ENCODE measurements at places on chromosomes 1 and 21. TPM values are rescaled to one million over a fixed set of nuclear protein-coding genes. Genes with fewer than 3 reads are reported as not detected.

OPTC gene
- not detected for total RNA-seq

DNA sequence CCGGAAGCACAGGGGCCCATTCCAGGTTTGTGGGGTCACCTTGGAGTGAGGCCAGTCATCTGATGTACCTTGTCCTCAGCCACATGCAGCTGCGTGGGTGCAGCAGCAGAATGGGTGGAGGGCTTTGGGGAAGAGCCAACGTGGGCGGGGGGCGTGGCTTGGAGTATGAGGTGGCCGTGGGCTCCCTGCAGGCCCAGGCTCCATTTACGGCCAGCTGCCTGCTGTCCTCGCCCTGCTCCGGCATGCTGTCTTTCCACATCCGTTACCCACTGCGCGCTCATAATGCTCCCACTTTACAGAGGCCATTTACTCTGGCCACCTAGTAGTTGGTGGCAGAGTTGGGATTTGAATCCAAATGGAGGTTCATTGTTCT is 27.8 kb upstream of the TINAGL1 start:
- DNase-seq, result peak; percentile 70

- peak; percentile 58 for DNase-seq
Observed at GRCh38 chr1:154501423-154502065, 475 bp upstream of the TDRD10 start.

GRCh38 chr1:86445919-86446318 is 21.9 kb downstream of the CLCA2 start:
- no peak for DNase-seq

- peak; percentile 63 for DNase-seq
Observed at GRCh38 chr21:38272215-38272614, 15.4 kb downstream of the KCNJ15 start.

DNA sequence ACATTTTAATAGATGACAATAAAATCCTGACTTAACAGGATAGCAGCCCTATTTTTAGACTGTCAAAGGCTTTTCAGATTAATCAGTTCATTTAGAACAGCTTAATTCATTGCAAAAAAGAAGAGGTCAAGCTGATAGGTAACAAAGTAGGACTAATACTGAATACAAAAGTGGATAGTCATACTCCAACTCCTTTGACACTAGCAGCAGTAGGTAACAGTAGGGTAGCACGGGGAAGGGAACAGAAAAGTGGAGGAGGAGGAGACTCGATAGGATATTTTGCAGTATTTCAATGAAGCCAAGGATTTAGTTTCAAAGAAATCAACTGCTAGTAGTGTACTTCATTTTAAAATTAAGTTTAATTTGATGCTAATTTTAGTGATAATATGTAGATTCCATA is 51.1 kb downstream of the USP1 start:
- DNase-seq, result no peak

- no peak for DNase-seq
Observed at GRCh38 chr1:93033785-93034184, 45.3 kb upstream of the MTF2 start.

DNA sequence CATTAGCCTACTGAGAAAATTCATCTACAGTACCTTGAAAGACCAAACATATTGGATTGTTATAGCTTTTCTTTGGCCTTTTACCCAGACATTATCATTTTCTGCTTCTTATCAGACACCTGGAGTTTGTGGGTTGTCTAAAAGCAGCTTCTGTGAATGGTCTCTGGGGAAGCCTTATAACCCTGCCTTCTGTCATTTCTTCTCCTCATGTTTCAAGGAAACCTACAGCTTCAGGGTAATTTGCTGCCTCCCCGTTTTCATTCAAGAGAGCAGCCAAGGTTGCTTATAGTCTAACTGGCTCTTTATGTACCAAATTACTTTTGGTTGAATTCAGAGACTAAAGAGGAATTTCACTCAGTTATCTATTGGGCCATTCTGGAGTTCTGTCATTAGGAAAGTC is 288.3 kb upstream of the SGIP1 start:
- DNase-seq, result no peak

- DNase-seq, result no peak
Observed at GRCh38 chr1:111512132-111512889, 8.9 kb upstream of the ADORA3 start.

APH1A gene
- total RNA-seq, result 76.5 TPM

GRCh38 chr1:201212461-201213055 is 21.9 kb downstream of the IGFN1 start:
- DNase-seq, result no peak

DNA sequence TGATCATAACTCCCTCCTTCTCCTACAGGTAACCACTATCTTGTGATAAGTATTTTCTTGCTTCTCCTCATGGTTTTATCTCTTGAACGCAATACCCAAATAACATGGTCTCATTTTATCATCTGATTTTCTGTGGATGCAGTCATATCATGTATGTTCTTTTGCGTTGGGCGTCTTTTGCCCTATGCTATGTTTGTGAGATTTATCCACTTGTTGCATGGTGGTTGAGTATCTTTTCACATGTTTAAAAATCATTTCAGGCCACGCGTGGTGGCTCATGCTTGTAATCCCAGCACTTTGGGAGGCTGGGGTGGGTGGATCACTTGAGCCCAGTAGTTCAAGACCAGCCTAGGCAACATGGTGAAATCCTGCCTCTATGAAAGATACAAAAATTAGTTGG is 15.6 kb downstream of the PADI3 start:
- DNase-seq, result no peak

GRCh38 chr1:53141487-53142055 is 867 bp downstream of the SLC1A7 start:
- peak; percentile 48 for DNase-seq

DNA sequence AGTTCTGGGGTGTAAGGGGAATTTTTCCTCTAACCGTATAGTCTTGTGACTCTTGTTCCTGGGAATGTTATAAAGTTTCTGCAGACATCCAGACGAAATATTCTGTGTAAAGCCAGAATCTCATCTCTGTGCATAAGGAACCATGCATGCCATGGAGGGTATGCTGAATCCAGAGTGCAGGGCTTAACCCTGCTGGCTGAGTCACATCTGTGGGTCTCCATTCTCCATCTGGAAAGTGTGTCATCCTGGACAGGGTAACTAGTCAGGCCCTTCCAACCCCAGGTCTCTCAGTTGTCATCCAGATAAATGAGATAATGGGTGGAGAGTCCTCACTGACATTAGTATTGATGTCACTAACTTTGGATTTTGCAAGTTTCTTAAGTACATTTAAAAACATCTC is 48.8 kb downstream of the ATP5PO start:
- no peak for DNase-seq

- DNase-seq, result no peak
Observed at GRCh38 chr1:57158604-57158998, 192.8 kb upstream of the C8B start.

DNA sequence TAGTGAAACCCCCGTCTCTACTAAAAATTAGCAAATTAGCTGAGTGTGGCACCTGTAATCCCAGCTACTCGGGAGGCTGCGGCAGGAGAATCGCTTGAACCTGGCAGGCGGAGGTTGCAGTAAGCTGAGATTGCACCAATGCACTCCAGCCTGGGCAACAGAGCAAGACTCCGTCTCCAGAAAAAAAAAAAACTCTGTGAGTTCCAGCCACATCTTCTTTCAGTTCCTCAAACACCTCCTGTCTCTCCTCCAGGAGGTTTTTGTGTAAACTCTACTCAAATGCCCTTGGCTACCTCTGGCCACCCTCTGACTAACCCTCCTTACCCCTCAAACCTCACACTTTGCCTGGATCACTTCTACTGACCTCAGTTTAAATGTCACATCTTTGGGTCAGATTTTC is 38.1 kb downstream of the RCSD1 start:
- no peak for DNase-seq

DNA sequence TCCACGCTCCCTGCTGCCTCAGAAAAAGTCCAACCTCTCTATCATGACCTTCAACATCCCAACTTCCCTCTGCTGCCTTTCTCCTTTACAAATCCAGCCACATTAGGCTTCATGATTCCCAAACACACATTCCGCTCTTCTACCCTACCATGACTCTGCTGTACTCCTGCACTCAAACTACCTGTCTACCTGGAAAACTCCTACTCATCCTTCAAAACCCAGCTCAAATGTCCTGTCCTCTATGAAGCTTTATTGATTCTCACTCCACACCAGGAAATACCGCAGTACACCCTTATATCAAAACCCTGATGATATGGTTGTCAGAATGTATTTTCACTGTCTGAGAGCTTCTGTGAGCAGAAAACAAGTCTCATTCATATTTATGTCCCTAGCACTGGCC is 8.9 kb downstream of the ARHGEF19 start:
- no peak for DNase-seq

DNA sequence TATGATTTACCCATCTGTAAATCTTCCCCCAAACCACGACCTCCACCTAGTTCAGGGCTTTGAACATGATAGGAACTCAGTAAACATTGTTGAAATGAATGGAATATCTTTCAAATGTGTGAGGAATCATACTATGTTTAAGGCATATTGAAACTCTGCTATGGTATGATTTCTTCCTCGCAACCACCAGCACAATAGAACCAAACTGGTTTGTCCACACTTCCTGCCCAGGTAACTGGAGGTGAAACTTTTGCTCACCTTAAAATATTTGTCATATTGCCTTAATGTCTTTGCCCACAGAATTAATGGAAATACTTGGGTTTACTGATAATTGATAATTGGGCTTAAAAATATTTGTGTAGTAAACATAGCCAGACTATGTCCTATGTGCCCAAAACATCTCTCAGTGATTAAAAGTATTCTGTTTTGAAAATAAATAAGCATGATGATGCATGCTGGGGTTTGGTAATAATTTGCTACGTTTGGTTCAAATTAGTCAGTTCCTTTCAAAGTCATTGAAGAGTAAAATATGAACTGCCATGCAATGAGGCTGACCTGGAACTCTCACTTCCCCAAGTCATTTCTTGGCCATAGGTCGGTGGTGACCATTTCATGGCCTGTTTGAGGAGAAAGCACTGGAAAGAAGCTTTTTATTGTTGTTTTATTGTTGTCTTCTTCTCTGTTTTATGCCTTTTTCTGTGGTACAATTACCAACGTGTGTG is 73.3 kb downstream of the TNFSF18 start:
- DNase-seq, result no peak

- no peak for DNase-seq
Observed at GRCh38 chr1:41712081-41712480, 206.6 kb downstream of the HIVEP3 start.

DNA sequence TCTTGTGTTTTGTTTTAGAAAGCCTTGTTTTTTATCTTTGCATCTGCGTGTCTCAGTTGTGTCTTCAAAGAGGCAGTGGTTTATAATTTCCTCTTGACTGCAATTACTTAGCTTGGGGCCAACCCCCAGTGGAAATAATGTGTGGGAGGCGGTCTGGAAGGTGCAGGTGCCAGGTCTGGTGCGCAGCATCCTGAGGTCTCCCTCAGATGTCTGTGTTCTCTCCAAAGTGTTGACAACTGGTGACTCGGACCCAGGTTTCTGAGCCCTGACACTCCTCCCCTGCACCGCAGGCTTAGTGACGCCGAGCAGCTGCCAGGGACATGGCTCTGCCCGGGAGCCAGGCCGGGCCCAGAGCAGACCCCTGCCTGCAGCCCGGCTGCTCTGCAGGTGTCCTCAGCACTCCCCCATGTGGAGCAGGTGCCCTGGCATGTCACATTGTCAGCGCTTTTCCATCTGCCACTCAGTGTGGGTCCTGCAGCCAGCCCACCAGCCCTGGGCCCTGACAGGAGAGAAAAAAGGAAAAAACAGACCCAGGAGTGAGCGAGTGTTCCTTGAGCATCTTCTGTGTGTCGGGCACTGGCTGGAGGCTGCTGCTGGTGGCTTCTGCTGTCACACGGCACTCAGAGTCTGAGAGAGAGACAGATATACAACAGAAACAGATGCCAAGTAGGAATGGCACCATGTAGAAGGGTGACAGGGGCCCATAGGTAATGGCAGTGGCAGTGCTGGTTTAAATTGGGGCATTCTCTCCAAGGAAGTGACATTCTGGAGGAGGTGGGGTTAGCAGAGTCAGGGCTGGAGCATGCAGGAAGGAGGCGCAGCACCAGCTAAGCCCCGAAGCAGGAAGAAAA is 24.8 kb upstream of the SELENON start:
- no peak for DNase-seq

GRCh38 chr1:166127003-166127402 is 39.8 kb downstream of the FAM78B start:
- DNase-seq, result no peak

GRCh38 chr1:233671286-233671685 is 57.4 kb downstream of the KCNK1 start:
- no peak for DNase-seq

GRCh38 chr1:241985787-241986186 is 13.1 kb downstream of the MAP1LC3C start:
- DNase-seq, result no peak

GRCh38 chr1:67687649-67688048 is 2.6 kb downstream of the GADD45A start:
- no peak for DNase-seq

GRCh38 chr1:20178634-20179370 is 7.1 kb upstream of the UBXN10 start:
- DNase-seq, result no peak

GRCh38 chr1:44103270-44104131 is 15.1 kb upstream of the KLF17 start:
- peak; percentile 61 for DNase-seq

- no peak for DNase-seq
Observed at GRCh38 chr21:25428537-25428936, 178.7 kb downstream of the MRPL39 start.

KRTAP10-3 gene
- not detected for total RNA-seq

FCRL5 gene
- 9.8 TPM for total RNA-seq

- DNase-seq, result no peak
Observed at GRCh38 chr1:50665413-50665812, 242.2 kb upstream of the DMRTA2 start.

DNA sequence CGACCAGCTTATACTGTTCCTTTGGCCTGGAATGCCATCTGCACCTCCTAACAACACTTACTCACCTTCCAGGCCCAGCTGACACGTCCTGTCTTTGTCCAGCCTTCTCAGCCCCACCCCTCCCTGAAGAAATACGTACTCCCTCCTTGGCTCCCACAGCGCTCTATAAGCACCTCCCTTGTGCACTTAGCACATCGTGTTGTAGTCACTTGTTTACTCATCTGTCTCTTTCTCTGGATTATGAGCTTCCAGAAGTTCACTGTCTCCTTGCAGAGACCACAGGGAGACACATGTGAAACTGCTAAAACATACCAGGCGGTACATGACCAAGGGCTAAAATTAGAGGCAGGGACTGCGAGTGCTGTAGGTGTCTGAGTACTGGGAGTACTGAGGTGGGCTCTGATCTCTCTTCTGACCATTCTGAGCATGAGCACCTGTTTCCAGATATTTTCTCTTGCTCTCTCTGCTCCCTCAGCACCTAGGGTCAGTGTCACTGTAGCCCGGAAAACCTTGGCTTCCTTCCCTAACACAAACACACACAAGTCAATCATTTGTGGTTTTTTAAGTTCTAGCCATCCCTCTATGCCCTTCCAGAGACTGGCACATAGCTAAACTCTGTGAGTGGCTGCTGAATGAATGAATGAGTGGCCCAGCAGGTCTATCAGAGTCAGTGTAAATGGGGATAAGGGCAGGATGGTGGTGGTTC is 5.1 kb downstream of the DCST1 start:
- peak; percentile 60 for DNase-seq

GRCh38 chr1:94768036-94768435 is 52.1 kb upstream of the SLC44A3 start:
- no peak for DNase-seq

- no peak for DNase-seq
Observed at GRCh38 chr1:118340928-118341910, 156.2 kb upstream of the SPAG17 start.
